ENCODE measurements at places on chromosomes 4 and X.

- DNase-seq = no peak
Measured at GRCh38 chr4:30354605-30355004, 365.6 kb upstream of the PCDH7 start.

DNA sequence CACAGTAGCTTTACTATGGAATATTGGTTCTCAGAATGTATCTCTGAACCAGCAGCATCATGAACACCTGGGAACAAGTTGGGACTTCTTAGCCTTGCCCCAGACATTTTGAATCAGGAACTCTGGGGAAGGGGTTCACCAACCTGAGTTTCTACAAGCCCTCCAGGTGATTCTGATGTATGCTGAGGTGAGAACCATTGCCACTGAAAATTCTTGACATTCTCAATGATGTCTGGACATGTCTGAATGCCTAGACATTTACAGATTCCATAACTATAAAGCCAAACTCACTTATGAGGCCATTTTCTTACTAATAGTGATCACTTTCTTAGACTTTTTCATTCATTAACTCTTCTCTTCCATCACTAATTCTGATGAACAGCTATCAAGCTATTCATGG, 389.4 kb upstream of the FTHL17 start:
- no peak for DNase-seq

DNA sequence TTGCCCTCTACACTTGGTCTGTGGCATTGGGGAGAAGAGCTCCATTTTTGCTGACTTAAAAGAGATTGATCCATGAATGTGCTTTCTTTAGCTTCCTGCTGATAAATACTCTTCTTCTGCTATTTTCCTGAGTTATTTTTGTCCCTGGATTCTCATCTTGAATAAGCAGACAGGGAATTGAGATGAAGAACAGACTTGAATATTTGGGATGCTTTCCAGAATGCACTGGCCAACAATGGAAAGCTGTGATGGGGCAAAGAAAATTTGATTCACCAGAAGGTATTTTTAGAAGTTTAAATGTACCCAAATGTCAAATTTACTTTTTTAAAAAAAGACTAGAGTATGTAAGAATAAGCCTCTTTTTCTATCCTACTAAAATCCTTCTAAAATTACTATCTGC, 309.9 kb upstream of the PPP1R2C start:
- no peak for DNase-seq

- no peak for DNase-seq
Measured at GRCh38 chr4:112664611-112665010, 27.7 kb downstream of the LARP7 start.

- no peak for DNase-seq
Measured at GRCh38 chr4:170723171-170723570, 633.4 kb upstream of the AADAT start.

DNA sequence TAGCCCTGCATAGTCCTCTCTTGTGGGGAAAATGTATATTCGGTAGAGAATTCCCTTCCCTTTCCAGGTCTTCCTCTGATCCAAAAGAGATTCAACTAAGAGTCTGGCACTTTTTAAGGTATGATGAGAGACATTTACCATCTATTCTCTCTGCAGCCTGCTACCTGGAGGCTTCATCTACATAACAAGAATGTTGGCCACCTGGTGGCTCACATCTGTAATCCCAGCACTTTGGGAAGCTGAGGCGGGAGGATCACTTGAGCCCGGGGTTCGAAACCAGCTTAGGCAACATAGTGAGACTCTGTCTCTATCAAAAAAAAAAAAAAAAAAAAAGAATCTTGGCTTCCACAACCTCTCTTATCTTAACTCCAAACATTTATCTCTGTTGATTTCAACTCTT, 40.4 kb upstream of the NOCT start:
- DNase-seq = no peak
